ENCODE measurements at places on chromosomes 5 and 9. TPM values are rescaled to one million over a fixed set of nuclear protein-coding genes. Genes with fewer than 3 reads are reported as not detected.

- H3K4me3 ChIP-seq: no peak overlapping the region
- H3K27me3 ChIP-seq: no peaks in the 10 kb centered on the region
- DNase-seq: no peak
- no peaks in the 10 kb centered on the region for H3K36me3 ChIP-seq
- H3K4me1 ChIP-seq: peaks cover 1% of the 10 kb centered on the region
- H3K27ac ChIP-seq: no peak overlapping the region
Observed at GRCh38 chr9:114186605-114187289, 31.4 kb downstream of the COL27A1 start.

- H3K4me3 ChIP-seq: no peak overlapping the region
- no peak overlapping the region for H3K27ac ChIP-seq
- H3K4me1 ChIP-seq: no peaks in the 10 kb centered on the region
- no peaks in the 10 kb centered on the region for H3K36me3 ChIP-seq
- H3K27me3 ChIP-seq: no peaks in the 10 kb centered on the region
- DNase-seq: no peak
Observed at GRCh38 chr5:110362261-110362660, 364.2 kb downstream of the TMEM232 start.

DNA sequence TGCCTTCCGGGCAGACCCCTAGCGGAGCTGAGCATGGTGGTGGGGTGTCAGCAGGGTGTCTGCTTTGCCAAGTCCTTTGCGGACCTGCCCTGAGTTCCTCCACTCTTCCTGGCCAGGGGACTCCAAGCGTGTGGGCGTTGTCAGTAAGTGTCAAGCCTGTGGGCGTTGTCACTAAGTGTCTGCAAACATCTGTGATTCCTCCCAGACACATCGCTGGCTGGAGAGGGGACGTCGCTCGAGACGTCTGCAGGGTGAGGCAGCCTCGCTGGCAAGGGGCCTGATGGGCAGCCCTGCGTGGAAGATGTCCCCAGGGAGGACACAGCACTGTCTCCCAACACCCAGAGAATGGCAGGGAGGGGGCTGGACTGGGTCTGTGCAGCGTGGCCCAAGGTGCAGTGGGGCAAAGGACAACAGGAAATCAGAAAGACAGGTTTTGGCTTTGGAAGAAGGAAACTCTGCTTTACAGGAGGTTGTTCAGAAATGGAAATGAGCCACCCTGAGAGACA lies 28.8 kb downstream of the ADAMTSL2 start:
- no peaks in the 10 kb centered on the region for H3K36me3 ChIP-seq
- no peaks in the 10 kb centered on the region for H3K4me1 ChIP-seq
- H3K4me3 ChIP-seq: no peak overlapping the region
- DNase-seq: peak; percentile 40
- no peaks in the 10 kb centered on the region for H3K27me3 ChIP-seq

DNA sequence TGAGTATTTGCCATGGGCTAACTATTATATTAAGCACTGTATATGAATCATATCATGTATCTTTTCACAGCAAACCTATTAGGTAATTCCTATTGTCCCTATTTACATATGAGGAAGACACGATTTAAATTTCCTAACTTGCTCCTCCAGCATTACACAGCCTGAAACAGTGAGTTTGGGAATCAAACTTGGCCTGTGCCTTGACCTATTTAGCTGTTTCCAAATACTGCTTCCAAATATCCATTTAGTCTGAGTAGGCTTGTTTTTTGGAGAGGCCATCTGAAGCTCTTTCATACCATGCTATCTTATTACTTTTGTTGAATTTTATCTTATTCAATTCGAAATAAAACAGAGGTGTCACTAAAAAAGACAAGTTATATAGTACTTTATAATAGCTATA lies 447.3 kb upstream of the MPDZ start:
- H3K36me3 ChIP-seq: no peaks in the 10 kb centered on the region
- H3K27ac ChIP-seq: no peak overlapping the region
- no peak overlapping the region for H3K4me3 ChIP-seq
- no peak for DNase-seq
- no peaks in the 10 kb centered on the region for H3K4me1 ChIP-seq

- H3K27me3 ChIP-seq: no peaks in the 10 kb centered on the region
- no peak overlapping the region for H3K4me3 ChIP-seq
- no peak overlapping the region for H3K27ac ChIP-seq
- DNase-seq: no peak
- H3K36me3 ChIP-seq: no peaks in the 10 kb centered on the region
Observed at GRCh38 chr5:54226215-54226614, 84.2 kb downstream of the ARL15 start.

- H3K4me3 ChIP-seq: no peak overlapping the region
- no peaks in the 10 kb centered on the region for H3K27me3 ChIP-seq
- H3K4me1 ChIP-seq: no peaks in the 10 kb centered on the region
- H3K27ac ChIP-seq: no peak overlapping the region
Observed at GRCh38 chr5:110899566-110900412, 161.0 kb downstream of the SLC25A46 start.

GRCh38 chr5:83654427-83654994 lies 66.1 kb downstream of the HAPLN1 start:
- no peaks in the 10 kb centered on the region for H3K27me3 ChIP-seq
- H3K4me1 ChIP-seq: no peaks in the 10 kb centered on the region
- no peak overlapping the region for H3K4me3 ChIP-seq
- H3K36me3 ChIP-seq: no peaks in the 10 kb centered on the region
- H3K27ac ChIP-seq: no peak overlapping the region

GRCh38 chr9:72334658-72335337 lies 30.2 kb downstream of the ZFAND5 start:
- no peak for DNase-seq
- H3K27ac ChIP-seq: no peak overlapping the region
- no peaks in the 10 kb centered on the region for H3K4me1 ChIP-seq
- no peak overlapping the region for H3K4me3 ChIP-seq

DNA sequence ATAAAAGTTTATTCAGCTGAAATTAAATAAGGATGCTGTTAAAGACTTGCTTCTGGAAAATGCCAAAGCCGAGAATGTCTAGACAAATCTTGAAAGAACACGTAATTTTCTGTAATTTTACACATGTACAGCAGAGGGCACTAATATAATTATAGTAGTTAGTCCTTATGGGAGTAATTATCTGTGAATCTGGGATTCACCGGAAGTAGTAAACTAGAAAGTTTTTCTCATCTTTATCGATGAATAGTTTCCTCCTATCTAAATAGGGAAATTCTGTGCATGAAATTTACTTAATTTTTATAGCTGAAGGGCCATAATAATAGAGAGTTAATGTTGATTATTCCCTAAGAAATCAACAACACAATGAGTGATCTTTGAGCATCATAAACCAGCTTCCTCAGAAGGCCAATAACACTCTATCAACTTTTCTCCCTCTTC lies 18.4 kb upstream of the CNTLN start:
- no peaks in the 10 kb centered on the region for H3K36me3 ChIP-seq
- H3K27me3 ChIP-seq: no peaks in the 10 kb centered on the region
- H3K27ac ChIP-seq: no peak overlapping the region
- no peaks in the 10 kb centered on the region for H3K4me1 ChIP-seq
- DNase-seq: peak; percentile 24

GRCh38 chr9:120464176-120464886 lies 115.6 kb downstream of the CDK5RAP2 start:
- H3K4me1 ChIP-seq: no peaks in the 10 kb centered on the region
- no peaks in the 10 kb centered on the region for H3K36me3 ChIP-seq
- DNase-seq: no peak
- H3K27me3 ChIP-seq: no peaks in the 10 kb centered on the region
- H3K27ac ChIP-seq: no peak overlapping the region

DNA sequence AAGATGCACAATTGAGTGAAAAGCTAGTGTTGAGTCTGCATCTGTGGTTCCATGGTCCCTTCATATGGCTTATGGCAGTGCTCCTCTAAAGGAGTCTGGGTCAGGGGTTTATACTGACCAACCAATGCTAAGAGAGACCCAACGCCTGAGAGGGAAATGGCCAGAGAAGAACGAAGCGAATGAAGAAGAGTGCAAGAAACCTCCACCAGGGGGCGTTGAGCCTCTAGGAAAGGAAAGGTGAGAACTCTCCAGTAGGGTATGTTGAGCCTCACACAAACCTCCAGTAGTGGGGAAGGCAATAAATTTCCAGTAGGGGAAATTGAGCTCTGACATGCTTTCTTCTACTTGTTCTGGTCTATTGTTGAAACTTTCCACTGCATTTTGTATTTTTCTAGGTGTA lies 470.6 kb downstream of the PRDM9 start:
- no peaks in the 10 kb centered on the region for H3K27me3 ChIP-seq
- H3K4me3 ChIP-seq: no peak overlapping the region

DNA sequence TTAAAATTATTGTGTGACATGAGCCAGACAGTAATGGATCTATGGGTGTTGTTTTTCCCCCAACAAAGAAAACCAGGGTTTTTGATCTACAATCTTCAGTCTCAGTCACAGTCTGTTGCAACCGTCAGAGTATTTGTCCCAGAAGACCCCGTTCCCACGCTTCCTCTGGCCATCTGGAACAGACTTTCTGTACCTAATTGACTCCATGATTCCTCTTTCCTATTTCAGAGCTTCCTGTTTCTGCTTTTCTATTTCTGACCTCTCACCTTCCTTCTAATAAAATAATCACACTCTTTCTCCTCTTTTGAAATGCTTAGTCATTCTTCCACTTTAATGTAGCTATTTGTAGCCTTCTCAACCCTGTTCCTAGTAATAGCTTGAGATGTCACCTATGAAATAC lies 1044.8 kb downstream of the DTWD2 start:
- no peak overlapping the region for H3K27ac ChIP-seq
- no peaks in the 10 kb centered on the region for H3K27me3 ChIP-seq
- no peak overlapping the region for H3K4me3 ChIP-seq
- no peak for DNase-seq
- H3K4me1 ChIP-seq: no peaks in the 10 kb centered on the region

DNA sequence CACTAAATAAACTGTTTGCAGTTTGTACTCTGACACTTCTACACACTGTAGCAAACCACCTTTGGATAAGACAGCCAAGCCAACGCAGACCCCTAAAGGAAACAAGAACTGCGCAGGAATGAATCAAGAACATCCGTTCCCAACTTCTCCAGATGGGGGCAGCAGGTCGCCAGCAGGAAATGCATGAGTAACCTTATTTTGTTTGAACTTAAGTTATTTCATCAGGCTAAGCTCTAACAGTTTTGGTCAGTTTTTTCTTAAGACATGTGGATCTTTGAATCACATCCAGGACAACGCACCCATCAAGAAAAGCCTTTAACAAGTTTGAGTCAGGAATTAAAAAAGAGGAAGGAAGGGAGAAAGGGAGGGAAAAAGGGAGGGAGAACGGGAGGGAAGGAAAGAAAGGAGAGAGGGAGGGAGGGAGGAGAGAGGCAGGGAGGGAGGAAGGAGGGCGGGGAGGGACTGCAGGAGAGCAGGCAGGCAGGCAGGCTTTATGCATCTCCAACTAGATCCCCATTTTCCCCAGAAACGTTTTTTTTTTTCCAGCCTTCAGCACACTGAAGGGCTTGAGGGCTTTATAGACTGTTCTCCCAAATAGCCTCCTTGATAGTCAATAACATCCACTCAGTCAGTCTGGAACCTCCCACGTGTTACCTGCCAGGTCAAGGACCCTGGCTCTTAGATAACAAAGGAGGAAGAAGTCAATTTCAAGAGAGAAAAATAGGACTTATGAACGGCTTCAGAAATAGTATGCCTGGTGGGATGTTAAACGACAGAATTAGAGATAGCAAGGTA lies 22.2 kb downstream of the BHMT start:
- H3K27ac ChIP-seq: peak overlapping the region; percentile 10
- no peaks in the 10 kb centered on the region for H3K36me3 ChIP-seq
- H3K4me1 ChIP-seq: no peaks in the 10 kb centered on the region
- peak; percentile 80 for DNase-seq
- peak overlapping the region; percentile 52 for H3K4me3 ChIP-seq

DNA sequence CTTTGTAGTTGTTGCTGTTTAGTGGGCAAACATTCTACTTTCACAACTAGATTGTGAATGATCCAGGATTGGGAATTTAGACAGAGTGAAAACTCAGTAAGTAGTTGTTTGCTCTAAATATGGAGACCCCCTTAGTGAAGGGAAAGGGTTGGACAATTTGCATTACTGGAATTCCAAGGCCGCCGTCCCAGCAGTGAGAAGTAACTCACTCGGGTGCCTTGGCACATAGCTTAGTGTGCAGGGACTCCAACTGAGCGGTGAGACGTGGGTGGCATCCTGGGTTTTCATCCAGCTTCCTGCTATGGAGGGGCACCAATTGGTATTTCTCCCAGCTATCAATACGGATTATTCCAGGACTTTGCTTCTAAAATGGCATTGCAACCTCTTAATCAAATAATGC lies 69.7 kb upstream of the FCN1 start:
- no peaks in the 10 kb centered on the region for H3K4me1 ChIP-seq
- H3K27me3 ChIP-seq: no peaks in the 10 kb centered on the region
- no peak for DNase-seq

DNA sequence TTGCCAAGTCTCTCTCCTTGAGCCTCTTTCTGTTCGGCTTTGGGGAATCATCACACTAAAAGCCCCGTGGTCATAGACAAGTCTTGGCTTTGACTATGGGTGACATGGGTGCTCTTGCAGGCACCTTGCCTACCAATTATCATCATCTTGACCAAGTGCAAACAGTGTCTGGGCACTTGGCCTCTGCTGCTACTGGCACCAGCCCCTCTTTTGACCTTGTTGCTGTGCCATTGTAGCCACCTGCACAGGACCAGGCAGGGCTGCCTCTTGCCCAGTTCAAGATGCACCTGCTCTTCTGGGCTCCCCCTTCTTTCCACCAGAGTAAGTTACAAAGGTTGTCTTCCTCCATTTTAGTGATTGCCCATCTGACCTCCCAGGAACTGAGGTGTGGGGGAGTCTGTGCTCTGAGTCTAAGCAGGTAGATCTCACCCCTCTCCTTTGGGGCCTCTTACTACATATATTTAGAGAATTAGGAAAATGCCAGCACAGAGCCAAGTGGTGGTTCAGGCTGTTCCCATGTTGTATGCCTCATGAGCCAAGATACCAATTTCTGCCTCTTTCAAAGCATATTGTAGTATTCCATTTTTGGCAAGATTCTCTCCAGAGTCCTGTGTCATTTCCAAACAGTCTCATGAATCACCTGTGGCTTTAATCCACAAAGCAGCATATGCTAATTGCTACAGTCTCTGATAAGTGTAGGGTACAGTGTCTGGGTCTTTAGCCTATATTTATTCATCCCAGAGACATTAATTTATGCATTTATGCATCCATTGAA lies 142.9 kb upstream of the DAP start:
- no peak overlapping the region for H3K4me3 ChIP-seq
- no peaks in the 10 kb centered on the region for H3K36me3 ChIP-seq
- no peaks in the 10 kb centered on the region for H3K27me3 ChIP-seq
- H3K27ac ChIP-seq: no peak overlapping the region
- no peaks in the 10 kb centered on the region for H3K4me1 ChIP-seq

SPINK1 gene
- total RNA-seq: 2.2 TPM
